ENCODE measurements at places on chromosomes 11 and 22.

DNA sequence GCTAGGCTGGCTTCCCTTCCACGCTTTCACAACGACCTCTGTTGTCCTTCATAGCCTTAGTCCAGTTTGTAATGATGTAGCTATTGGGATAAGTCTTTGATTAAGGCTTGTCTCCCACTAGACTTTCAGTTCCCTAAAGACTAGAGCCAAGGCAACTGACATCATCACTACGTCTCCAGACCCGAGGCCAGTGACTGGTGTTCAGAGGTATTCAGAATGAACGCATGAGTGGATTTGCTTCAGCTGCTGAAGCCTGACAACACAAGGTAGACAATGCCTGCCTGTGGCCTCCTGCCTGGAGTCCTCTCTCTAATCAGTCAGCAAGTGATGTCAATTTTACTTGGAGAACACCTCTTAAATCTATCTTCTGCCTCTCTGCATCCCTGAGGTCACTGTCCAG lies 13.6 kb downstream of the EFCAB6 start:
- DNase-seq = no peak

- no peak for DNase-seq
These were observed 2.3 kb upstream of the CCDC88B start for GRCh38 chr11:64337538-64338249.

GRCh38 chr22:29693161-29693560 lies 26.6 kb upstream of the CABP7 start:
- DNase-seq = no peak

GRCh38 chr22:17430412-17430811 lies 61.2 kb downstream of the CECR2 start:
- DNase-seq = no peak

DNA sequence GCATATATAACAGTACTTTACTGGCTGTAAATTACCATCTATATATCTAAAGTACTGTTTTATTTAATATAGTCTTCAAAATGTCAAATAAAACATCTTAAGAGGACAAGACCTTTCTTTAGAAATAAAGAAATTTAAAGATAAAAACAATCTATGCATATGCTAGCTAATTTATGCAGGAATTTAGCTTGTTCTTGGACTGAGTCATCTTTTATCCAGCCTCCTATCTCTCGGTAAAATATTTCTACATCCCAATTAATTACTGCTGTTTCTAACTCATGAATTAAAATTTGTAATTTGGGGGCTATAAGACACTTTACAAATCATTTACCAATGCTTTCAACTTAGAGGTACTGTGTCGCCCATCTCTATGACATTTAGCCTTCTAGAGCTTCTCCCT lies 72.8 kb upstream of the DDI1 start:
- DNase-seq = no peak

GRCh38 chr11:109062871-109063270 lies 359.1 kb upstream of the C11orf87 start:
- no peak for DNase-seq

DNA sequence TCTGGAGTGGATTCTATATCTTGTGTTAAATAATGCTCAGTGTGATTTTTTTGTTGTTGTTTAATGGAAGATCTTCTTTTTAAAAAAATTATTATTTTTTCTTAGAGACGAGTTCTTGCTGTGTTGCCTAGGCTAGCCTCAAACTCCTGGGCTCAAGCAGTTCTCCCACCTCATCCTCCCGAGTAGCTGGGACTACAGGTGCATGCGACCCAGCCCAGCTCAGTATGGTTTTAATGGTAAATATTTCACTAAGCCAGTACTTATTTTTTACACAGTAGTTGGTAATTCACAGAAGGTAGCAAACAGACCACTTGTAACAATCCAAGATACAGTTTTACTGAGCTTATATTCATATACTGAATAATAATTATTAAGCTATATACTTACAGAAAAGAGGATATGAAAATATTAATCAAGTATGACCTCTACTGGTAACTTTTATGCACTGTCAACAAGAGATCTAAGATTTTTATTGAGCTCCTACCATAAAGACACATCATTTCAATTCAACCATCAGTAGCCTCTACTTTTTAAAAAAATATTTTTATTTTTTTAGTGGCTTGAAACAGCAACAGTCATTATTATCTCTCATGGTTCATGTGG lies 6.1 kb upstream of the CD59 start:
- no peak for DNase-seq

DNA sequence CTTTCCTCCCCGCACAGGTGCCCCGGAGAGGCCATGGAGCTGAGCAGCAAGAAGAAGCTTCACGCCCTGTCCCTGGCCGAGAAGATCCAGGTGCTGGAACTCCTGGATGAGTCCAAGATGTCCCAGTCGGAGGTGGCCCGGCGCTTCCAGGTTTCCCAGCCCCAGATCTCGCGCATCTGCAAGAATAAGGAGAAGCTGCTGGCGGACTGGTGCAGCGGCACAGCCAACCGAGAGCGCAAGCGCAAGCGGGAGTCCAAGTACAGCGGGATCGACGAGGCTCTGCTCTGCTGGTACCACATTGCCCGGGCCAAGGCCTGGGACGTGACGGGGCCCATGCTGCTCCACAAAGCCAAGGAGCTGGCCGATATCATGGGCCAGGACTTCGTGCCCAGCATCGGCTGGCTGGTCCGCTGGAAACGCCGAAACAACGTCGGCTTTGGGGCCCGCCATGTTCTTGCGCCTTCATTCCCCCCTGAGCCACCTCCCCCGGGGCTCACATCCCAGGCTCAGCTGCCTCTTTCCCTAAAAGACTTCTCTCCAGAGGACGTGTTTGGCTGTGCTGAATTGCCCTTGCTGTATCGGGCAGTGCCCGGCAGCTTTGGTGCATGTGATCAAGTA lies 1.3 kb downstream of the TIGD3 start:
- no peak for DNase-seq

DNA sequence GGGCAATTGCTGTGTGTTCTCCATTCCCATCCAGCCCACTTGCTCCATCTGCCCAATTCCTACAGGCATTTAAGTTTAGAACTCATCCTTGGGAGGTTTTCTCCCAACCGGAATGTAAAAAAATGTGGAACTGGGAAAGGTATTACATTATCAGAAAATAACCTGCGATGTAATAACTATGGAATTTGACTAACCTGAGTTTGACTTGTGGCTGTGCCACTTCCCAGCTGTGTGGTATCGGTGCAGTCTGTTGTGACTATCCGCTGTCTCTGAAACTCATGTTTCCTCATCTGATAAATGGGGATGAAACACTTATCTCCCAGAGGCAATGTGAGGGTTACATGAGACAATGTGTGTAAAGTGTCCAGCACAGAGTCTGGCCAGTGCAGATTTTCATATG lies 77.6 kb downstream of the TENM4 start:
- DNase-seq = no peak

DNA sequence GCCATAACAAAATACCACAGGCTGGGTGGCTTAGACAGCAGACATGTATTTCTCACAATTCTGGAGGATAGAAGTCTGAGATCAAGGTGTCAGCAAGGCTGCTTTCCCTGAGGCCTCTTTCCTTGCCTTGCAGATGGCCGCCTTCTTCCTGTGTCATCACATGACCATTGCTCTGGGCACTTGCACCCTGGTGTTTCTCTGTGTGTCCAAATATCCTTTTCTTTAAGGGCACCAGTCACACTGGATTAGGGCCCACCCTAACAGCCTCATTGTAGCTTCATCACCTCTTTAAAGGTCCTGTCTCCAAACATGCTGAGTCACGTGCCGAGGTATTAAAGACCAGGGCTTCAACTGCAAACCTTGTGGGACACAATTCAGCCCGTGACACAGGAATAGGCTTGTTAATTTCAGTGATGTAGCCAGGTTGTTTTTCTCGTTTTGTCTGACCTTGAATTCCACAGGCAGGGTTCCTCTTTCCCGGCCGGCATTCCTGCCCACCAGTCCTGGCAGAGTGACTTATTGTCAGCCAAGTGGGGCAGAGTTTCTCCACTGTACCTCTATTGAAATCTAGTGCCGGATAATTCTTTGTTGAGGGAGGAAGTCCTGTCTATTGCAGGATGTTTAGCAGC lies 100.1 kb downstream of the KCNQ1OT1 start:
- no peak for DNase-seq

DNA sequence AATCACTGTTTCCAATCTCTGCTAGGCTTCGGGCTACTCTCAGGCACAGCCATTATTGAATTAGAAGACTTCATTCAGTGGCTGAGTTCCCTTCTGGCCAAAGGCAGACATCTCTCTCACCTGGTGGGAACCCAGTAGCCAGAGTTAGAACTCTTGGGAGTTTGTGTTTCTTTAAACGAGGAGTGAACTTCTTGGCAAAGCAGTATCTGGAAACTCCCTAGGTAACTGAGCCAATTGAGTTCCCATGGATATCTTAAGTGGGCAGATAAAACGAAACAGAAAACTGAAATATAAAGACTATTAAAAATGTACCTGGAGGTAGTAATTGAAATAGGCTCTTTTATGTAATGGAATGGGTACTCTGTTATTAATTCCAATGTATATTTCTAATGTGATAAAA lies 125.6 kb downstream of the NELL1 start:
- no peak for DNase-seq

DNA sequence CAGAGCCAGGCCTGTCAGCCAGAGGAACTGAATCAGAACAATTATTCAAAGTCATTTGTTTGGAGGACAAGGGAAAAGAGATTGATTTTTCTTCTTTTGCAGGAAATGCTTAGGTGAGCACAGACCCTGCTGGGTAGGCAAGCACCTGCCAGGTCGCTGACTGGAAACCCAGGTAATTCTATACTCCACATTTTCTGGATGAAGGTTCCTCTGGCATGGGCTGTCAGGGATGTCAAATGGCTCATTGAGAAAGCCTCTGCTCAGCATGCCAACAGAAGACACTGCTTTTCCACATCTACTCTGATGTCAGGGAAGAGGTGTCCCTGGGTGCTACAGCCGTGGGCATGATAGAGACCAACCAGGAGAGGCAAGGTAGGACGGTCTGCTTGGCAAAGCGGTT lies 166.7 kb upstream of the SYN3 start:
- no peak for DNase-seq

DNA sequence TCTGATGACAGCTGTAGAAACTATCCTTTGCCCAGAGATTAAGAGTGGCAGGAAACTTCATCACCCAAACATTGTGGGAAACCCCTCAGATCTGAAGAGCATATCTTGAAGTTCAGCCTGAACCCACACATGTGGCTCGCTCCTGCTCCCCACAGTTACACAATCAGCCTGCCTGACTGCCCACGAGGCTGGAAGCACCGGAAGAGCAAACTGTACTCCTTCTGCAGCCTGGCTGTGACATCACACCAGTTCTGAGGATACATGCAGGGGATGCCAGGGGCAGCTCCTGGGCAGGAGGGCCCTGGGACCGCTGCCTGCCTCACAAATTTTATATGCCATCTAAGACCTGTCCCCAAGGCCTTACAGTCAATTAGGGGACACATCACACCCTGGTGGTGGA lies 444.4 kb downstream of the BUD13 start:
- DNase-seq = no peak

DNA sequence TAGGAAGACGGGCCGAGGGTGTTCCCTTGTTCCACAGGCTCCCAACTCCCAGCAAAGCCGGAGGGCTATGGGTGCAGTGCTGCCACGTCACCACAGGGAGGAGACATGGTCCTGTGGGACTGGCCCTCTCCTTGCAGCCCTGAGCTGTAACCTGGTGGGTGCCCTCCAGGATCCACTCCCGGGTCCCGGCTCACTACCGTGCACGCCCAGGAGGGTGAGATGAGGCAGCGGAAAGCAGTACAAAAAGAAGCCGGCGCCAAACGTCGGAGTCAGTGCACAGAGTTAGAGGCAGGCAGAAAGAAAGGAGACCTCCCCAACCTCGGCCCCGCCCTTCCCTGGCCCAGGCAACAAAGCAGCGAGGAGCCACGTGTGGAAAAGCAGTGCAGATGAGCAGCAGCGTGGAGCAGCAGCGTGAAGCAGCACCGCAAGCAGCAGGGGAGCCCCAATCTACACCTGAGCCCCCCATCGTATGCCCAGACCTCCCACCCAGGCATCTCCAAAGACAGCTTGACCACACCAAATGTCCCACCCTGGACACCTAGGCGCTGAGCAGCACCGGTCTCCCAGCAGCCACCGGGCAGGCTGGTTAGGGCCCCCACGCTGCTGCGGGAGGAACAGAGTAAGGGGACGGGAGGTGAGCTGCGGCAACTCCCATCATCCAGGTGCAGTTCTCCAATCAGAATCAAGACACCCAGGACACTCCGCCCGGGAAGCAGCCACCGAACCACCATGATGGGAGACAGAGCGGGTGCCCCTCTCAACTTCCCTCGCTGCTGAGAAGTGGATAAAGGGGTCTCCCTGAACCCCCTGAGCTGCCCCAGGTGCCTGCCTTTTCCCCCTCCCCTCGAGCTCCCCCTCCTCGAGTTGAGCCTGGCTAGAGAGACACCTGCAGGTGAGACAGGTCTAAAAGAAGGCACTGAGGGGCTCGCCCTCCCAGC lies 28.8 kb downstream of the IGSF9B start:
- peak; percentile 46 for DNase-seq

GRCh38 chr11:35126000-35126878 lies 12.7 kb upstream of the CD44 start:
- DNase-seq = no peak

Measured in stimulated activated CD4-positive, alpha-beta T cell treated with anti-CD3 and anti-CD28 coated beads, Interleukin-15, amount 100 ng/mL, for 1 hour (primary cell).